ENCODE measurements at places on chromosomes 16 and 17. TPM values are rescaled to one million over a fixed set of nuclear protein-coding genes. Genes with fewer than 3 reads are reported as not detected.

- DNase-seq = no peak
Measured at GRCh38 chr16:85574672-85575475, 38.2 kb upstream of the GSE1 start.

The ABCA10 gene
- 0.90 TPM for total RNA-seq

GRCh38 chr17:79715098-79715942, 15.4 kb upstream of the ENPP7 start:
- no peak for DNase-seq

DNA sequence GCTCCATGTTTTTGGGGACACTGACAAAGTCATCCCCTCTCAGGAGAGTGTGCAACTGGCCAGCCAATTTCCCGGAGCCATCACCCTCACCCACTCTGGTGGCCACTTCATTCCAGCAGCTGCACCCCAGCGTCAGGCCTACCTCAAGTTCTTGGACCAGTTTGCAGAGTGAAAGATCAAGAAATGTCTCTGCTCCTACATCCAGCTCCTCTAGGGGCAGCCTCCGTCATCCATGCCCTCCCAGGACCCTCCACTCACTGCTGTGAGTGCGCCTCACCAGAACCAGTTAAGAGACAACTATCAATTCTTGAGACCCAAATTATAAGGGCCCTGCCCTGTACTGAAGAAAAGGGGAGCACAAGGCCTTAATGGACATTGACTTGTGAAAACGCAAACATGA, 1.1 kb downstream of the OVCA2 start:
- DNase-seq = no peak

All from Panc1 (cell line).